ENCODE measurements at places on chromosomes 1 and 21.
A peak's percentile ranks its signal among the peaks of the same experiment; 100 is the strongest.

GRCh38 chr1:95325349-95325748 is 91.3 kb downstream of the RWDD3 start:
- no peak for DNase-seq

GRCh38 chr1:228980232-228980937 is 245.1 kb downstream of the RHOU start:
- DNase-seq, result no peak

GRCh38 chr1:212981571-212982328 is 31.4 kb downstream of the VASH2 start:
- no peak for DNase-seq

DNA sequence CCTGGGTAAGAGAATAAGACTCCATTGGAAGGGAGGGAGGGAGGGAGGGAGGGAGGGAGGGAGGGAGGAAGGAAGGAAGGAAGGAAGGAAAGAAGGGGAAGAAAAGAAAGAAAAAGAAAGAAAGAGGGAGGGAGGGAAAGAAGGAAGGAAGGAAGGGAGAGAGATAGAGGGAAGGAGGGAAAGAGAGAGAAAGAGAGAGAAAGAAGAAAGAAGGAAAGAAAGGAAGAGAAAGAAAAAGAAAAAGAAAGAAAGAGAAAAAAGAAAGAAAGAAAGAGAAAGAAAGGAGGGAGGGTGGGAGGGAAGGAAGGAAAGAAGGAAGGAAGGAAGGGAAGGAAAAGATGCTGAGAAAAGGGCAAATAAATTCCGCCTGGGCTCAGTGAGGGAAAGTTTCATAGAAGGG is 74.7 kb upstream of the IFNAR2 start:
- DNase-seq, result no peak

- no peak for DNase-seq
These were observed 20.4 kb downstream of the AGRN start for GRCh38 chr1:1040004-1040991.

DNA sequence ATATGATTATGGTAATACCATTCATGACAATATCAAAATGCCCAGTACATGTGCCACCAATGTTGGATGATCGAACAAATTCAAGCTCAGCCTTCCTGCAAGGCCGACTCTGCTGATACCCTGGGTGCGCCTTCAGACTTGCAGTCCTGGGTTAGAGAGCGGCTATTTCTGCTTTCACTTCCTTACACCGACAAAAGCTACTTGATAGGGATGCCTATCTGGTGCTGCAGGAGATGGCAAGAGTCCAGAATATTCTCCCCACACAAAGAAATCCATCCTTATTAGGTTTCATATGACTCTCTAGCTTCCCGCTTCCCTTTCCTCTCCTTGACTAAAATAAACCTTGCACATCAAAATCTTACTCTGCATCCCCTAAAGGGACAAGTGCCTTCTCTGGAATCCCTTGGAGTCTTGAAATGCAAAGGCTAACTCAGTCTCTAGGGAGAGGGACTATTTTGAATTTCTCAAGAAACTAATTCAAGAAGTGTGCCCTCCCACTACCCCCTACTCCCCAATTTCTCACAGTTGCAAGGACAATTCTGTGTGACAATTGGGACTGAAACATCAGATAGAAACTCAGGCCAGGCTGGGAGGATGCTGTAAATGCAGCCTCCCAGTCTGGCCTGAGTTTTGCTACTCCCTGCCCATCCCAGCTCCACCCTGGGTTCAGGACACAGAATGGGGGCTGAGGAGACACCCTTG is 103.1 kb upstream of the USP24 start:
- DNase-seq, result no peak

DNA sequence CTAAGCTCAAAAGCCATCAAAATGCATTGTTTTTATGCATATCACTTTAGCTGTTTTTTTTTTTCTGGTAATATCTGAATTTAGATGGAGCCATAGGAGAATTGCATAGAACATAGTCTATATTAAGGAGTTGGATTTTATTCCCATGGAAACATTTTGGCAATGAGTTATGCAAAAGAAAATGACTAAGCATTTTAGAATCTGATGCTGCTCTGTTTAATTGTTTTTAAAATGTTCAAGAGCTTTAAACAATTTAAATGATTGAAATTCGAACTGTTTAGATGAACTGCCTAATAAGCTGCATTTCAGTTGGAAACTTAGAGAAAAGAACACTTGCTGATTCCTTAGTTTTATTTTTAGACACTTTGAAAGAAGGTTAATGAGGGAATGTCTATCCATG is 1531.5 kb upstream of the B3GALT2 start:
- DNase-seq, result no peak

- no peak for DNase-seq
These were observed 15.7 kb downstream of the PIK3C2B start for GRCh38 chr1:204478921-204479320.

DNA sequence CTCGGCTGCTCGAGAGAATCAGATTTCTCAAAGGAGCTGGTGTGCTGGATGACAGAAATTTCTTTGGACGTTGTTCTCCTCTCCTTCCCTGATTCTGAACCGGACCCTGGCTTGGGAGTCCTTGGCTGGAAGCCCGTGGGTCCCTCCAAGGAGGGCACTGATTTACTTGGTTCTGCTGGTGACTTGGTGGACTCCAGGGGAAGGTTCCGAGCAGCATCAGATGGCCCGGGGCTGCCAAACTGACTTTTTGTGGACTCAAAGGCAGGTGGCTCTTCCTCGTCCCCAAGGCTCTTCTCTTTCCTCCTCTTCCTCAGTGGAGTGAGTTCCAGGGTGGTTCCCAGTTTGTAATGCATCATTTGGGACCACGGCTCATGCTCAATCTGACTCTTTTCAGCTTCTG is 97.9 kb upstream of the EDN2 start:
- no peak for DNase-seq

DNA sequence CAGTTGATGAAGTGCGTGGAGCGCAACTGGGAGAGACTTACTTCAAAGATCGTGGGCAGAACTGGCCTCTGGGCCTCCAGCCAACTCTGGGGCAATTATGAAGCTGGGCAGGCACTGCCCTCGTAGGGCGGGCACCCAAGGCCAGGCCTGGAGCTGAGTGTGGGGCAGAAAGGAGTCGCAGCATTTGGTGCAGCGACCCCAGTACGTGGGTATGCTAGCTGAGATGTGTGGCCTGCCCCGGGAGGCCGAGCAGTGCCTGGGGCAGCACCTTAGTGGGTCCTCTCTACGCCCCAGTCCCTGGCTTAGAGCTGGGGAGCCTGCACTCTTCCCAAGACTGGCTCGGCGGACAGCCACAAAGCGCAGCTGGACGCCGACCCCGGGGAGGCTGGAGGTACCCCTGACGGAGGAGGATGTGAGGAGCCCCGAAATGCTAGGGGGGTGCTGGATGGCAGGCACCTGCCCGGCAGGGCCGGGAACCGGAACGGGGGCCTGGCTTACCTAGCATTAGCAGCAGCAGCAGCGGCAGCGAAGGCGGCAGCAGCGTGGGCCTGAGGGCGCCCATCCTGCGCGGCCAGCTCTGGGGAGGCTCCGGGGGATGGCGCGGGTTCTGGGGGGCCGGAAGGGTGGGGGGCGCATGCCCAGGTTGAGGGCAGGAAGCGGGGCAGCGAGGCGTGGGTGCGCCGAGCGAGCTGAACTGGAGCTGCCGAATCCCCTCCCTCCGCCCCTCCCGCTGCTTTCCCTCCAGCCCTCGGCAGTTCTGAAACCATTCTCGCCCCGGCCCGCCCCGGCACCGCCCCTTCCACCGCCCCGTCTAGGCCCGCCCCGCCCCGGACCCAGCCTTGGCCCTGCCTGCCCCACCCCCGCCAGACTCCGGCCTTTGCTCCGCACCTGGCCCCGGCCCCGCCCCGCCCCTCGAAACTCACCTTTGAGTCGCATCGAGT is at the start of gene IGSF8:
TSS of gene IGSF8 (minus strand) at position 709 of the 941 bp plus-strand sequence. CDS start at position 562, 147 bp downstream.
- peak; percentile 99 for DNase-seq

- no peak for DNase-seq
These were observed 64.7 kb downstream of the SETD4 start for GRCh38 chr21:35995522-35996088.

DNA sequence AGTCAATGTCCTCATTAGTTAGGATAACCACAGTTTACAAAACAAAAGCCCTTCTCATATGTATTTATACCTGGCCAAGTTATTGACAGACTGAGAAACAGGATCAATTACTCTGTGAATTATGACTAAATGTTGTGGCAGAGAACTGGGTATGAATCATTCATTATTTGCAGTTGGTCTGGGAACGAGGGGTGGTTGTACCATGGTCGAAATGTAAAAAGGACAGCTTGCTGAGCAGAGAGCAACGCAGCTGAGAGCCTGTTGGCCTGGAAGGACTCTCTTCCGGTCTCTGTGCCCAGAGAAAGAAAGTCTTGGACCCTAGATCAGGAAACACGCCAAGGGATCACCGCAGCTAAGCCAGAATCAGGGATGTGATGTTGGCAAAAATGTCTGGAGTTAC is 169.6 kb downstream of the DISC1 start:
- no peak for DNase-seq

GRCh38 chr1:113031171-113031933 is 41.6 kb upstream of the LRIG2 start:
- DNase-seq, result no peak

DNA sequence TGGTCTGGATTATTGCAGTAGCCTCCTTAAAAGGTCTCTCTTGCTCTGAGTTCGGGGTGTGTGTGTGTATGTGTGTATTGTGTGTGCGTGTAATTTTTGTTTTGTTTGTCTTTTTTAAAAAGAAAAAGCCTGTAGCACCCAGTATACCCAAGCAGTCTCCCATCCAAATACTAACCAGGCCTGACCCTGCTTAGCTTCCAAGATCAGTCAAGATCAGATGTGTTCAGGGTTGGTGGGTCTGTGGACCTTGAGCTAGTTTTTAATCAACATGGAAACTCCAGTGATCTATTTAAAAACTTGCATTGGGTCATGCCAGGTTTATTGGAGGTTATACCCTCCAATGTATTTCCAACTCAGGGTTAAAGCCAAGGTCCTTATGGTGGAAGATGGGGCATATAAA is 40.3 kb downstream of the FNBP1L start:
- no peak for DNase-seq

GRCh38 chr1:24600551-24600950 is 42.6 kb upstream of the SRRM1 start:
- no peak for DNase-seq

GRCh38 chr21:28104346-28104745 is 888.3 kb downstream of the LTN1 start:
- DNase-seq, result no peak

DNA sequence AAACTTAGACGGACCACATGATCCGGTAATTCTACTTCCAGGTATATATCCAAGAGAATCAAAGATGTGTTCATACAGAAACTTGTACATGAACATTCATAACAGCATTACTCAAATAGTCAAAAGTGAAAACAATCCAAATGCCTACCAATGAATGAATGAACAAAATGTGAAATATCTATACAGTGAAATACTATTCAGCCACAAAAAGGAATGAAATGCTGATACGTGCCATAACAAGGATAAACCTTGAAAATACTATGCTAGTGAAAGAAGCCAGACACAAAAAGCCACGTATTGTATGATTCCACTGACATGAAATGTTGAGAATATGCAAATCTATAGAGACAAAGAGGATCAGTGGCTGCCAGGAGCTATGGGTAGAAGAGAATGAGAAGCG is 18.3 kb downstream of the TARBP1 start:
- no peak for DNase-seq

DNA sequence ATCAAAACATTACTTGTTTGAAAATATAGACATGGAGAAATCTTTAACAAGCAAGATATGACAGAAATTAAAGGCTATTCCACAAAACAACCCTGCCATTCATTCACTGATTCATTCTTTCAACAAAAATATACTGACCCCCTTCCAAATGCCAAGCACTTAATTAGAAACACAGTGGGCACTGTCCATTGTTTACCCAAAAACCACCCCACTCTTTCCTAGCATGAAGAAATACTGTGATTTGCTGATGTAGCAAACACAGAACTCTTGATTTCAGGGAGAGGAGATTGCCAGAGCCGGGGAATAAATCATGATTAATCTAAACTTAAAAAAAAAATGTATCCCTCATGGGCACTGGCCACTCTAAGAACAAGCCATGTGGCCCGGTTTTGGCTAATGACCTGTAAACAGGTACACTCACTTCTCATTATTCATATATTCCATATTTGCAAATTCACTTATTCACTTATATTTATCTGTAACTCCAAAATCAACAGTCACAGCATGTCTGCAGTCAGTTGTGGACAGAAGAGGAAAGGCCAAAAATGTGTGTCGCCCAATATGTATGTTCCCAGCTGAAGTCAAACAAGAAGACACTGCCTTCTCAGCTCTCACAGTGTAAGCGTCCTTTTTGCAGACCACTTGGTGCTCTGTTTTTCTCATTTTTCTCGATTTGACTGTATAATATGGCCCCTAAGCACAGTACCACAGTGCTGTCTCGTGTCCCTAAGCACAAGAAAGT is 133.1 kb downstream of the SMYD3 start:
- DNase-seq, result no peak

GRCh38 chr1:228334226-228334935 is 72.3 kb downstream of the TRIM11 start:
- DNase-seq, result peak; percentile 68

- DNase-seq, result peak; percentile 28
These were observed 14.8 kb downstream of the ARHGEF16 start for GRCh38 chr1:3469104-3469848.

DNA sequence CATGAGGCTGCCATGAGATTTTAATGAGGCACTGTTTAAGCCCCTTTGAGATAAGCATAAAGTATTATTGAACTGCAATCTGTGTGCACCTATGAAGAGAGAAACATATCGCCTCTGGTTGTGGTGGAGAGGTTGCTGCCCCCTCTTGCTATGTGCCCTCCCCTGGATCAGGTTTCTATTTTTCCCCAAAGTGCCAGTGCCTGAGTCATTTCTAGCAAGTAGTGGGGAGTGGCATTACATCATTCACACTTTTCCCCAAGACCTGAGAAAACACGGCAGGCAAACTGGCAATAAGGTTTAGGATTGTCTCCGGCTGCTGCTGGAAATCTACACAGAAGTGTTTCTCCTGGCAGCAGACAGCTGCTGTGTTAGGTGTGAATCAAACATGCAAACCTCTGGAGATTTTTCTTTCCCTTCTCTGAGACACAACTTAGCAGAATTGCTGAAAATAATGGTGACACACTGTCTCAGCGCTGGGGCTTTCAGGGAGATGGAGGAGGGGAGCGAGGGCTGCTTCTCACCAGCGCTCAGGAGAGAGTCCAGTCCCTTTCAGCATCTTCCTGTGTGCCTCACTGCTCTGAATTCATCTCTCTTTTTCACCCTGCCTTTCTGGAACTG is 13.7 kb upstream of the RGS16 start:
- DNase-seq, result no peak

- no peak for DNase-seq
These were observed 29.2 kb upstream of the PDE9A start for GRCh38 chr21:42624095-42624790.

All from pancreas (tissue), 10 donors.